Activated CD4-positive, alpha-beta memory T cell treated with anti-CD3 and anti-CD28 coated beads, Interleukin-2, amount 10 ng/mL, durations not matched to agents 7 days and 5 days (primary cell): ENCODE measurements at places on chromosomes 12 and 14.

DNA sequence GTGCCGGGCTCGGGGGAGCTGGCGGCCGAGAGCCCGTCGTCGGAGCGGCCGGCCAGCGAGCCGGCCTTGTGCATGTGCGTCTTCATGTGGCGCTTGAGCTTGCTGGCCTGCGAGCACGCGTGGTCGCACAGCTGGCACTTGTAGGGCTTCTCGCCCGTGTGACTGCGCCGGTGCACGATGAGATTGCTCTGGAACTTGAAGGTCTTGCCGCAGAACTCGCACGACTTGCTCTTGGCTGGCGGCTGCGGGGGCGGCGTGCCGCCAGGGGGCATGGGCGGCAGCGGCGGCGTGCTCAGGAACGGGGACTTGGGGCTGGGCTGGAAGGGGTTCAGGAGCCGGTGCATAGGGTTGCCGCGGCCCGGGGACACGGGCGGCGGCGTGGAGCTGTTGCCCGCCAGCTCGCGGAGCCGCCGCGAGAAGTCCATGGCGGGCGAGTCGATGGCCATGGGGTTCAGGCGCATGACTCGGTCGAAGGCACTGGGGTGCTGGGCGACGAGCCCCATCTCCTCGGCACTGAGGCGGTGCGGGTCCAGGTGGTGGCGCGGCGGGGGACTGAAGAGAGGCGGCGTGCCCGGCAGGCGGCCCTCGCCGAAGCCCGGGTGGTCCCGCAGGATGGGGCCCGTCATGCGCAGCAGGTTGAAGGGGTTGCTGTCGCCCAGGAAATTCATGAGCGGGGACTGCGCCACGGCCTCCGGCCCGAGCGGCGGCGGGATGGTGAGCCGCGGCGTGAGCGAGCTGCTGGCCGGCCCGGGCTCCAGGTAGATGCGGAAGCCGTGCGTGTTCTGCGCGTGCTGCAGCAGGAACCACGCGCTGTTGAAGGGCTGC, 96.5 kb downstream of the BCL11B start:
- H3K36me3 ChIP-seq, result peaks cover 79% of the 10 kb centered on the region
- H3K4me3 ChIP-seq, result no peak overlapping the region
- no peak overlapping the region for H3K27ac ChIP-seq
- peaks cover 23% of the 10 kb centered on the region for H3K4me1 ChIP-seq
- DNase-seq, result peak; percentile 15

- no peaks in the 10 kb centered on the region for H3K4me1 ChIP-seq
- H3K27me3 ChIP-seq, result no peaks in the 10 kb centered on the region
- no peak for DNase-seq
- no peak overlapping the region for H3K27ac ChIP-seq
- peaks cover 17% of the 10 kb centered on the region for H3K36me3 ChIP-seq
Observed at GRCh38 chr12:56411781-56412639, 37.2 kb downstream of the TIMELESS start.

DNA sequence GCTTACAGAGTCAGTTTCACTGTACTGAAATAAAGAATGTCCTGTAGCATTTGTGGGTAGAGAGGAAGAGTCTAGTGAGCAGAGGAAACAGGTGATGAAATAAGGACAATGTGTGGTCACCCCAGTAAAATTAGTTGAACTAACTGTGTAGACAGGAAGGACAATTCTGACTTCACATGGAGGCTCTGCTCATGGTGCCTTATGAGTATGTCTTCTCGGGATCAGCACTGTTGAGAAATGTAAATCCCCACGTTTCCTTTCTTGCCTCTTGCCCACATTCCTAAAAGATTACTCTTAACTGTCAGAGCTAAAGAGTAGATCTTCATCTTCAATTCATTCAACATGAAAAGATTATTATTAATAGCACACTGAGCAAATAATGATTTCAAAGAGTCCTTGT, 113.2 kb upstream of the FLRT2 start:
- H3K27me3 ChIP-seq, result no peaks in the 10 kb centered on the region
- no peak overlapping the region for H3K4me3 ChIP-seq
- no peak overlapping the region for H3K27ac ChIP-seq
- H3K4me1 ChIP-seq, result no peaks in the 10 kb centered on the region
- DNase-seq, result no peak

DNA sequence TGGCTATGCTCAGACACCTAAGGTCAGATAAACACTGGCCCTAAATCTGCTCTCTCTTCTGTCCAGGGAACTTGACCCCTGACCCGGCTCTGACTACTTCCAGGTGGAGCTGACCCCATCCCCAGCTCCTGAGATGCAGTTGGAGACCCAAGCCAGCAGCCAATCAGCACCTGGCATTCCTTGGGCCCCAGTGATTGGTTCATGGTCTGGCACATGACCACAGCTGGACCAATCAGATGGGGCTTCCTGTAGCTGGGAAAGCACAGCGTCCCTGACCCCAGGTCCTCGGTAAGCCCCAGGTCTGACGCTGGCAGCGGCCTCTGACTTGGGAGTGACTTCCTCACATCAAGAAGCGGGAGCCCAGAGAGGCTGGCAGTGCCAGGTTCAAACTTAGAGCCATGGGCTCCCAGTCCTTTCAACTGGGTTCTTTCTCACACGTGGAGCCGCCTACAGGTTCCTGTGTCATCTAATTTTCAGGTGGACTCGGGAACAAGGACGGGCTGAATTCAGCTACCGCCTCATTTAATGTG, 915.4 kb upstream of the TMEM132C start:
- H3K27ac ChIP-seq, result no peak overlapping the region
- no peak overlapping the region for H3K4me3 ChIP-seq
- H3K4me1 ChIP-seq, result no peaks in the 10 kb centered on the region

- DNase-seq, result no peak
- peaks cover 37% of the 10 kb centered on the region for H3K27me3 ChIP-seq
- peaks cover 17% of the 10 kb centered on the region for H3K4me1 ChIP-seq
- no peak overlapping the region for H3K4me3 ChIP-seq
Observed at GRCh38 chr14:64550621-64551333, 1.0 kb downstream of the PPP1R36 start.

GRCh38 chr14:70809225-70810219, at the start of gene MAP3K9:
MAP3K9 (minus strand) TSS chr14:70809513; CDS start chr14:70809171, 342 bp downstream.
- H3K27me3 ChIP-seq, result peaks cover 12% of the 10 kb centered on the region
- H3K4me1 ChIP-seq, result peaks cover 11% of the 10 kb centered on the region
- H3K36me3 ChIP-seq, result peaks cover 8% of the 10 kb centered on the region

GRCh38 chr14:59438195-59438647, 27.0 kb downstream of the GPR135 start:
- no peaks in the 10 kb centered on the region for H3K4me1 ChIP-seq
- no peak overlapping the region for H3K27ac ChIP-seq
- H3K36me3 ChIP-seq, result no peaks in the 10 kb centered on the region
- no peaks in the 10 kb centered on the region for H3K27me3 ChIP-seq
- no peak for DNase-seq
- no peak overlapping the region for H3K4me3 ChIP-seq

DNA sequence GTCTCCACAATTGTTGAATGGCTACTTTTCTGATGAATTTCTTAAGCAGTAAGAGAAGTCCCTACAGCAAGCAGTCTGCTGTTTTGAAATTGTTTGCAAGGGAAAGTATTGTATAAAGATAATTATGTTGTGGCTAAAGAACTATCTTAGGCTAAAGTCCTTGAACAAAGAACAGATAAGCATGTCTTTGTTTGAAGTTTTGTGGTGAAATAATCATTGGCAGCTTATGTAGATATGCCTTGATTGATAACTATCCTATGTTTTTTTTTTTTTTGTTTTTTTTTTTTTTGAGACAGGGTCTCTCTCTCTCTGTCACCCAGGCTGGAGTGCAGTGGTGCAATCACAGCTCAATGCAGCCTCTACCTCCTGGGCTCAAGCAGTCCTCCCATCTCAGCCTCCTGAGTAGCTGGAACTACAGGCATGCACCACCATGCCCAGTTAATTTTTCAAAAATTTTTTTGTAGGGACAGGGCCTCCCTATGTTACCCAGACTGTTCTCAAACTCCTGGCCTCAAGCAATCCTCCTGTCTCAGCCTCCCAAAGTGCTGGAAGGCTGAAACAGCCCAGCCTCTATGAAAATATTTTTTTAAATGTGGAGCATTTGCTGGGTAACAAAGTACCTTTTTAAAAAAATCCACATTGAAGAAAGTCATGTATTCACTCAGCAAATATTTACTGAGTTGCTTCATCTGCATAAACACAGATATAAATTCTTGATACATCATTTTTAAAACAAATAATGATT, 80.8 kb downstream of the LLPH start:
- DNase-seq, result no peak
- no peaks in the 10 kb centered on the region for H3K36me3 ChIP-seq
- H3K27me3 ChIP-seq, result peaks cover 10% of the 10 kb centered on the region
- no peak overlapping the region for H3K4me3 ChIP-seq
- H3K27ac ChIP-seq, result no peak overlapping the region

DNA sequence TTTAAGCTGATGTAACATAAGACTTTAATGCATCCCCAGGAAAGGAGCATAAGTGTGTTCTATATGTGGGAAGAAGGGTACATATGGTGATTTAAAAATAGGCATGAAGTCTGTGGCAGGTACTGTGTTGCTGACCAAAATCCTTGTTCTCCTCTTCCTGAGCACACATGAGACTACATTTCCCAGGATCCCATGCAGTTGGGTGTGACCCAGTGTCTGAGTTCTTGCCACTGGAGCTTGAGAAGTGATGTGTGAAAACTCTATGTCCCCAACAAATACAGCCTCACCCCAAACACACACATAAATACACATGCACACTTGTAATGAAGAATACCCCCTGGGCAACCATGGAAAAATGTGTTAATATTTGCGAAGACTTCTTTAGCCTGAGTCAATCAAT, 8.5 kb upstream of the SMIM10L1 start:
- DNase-seq, result no peak
- H3K36me3 ChIP-seq, result peaks cover 50% of the 10 kb centered on the region
- peaks cover 5% of the 10 kb centered on the region for H3K4me1 ChIP-seq
- no peaks in the 10 kb centered on the region for H3K27me3 ChIP-seq

DNA sequence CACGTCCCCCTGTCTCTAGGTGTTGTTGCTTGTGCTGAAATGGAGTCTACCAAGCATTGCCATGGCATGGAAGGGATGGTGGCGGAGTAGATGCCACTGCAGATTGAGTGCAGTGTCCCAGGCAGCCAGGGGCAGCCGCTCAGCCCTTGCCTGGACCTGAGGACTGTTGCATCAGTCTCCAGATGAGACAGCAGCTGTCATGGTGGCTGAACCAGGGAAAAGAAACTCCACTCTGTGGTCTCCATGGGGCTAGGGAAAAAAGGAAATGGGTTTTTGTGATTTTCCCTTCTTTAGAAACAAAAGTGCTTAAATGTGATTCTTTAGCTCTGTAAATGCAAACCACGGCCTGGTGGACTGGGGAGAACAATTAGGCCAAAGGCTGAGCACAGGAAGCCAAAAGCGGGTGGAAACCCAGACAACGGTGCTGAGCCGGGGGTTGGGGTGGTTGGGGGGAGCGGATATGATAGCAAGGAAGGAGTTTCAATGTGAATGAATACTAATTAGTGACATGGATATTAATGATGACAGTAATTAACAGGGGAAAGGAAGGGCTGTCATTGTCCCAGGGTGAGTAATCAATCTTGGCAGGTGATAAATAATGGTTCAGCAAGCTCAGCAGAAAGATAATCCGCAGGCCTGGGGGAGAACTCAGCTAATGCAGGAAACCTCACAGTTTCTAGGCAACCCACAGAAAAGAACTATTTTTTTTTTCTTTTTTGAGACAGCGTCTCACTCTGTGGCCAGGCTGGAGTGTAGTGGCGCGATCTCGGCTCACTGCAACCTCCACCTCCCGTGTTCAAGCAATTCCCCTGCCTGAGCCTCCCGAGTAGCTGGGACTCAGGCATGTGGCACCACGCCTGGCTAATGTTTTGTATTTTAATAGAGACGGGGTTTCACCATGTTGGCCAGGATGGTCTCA, 442.6 kb downstream of the DPF3 start:
- peak overlapping the region; percentile 6 for H3K4me3 ChIP-seq
- no peaks in the 10 kb centered on the region for H3K27me3 ChIP-seq
- peaks cover 70% of the 10 kb centered on the region for H3K4me1 ChIP-seq
- peak overlapping the region; percentile 91 for H3K27ac ChIP-seq
- peak; percentile 73 for DNase-seq
- H3K36me3 ChIP-seq, result peaks cover 19% of the 10 kb centered on the region

GRCh38 chr12:92973614-92974013, 44.5 kb upstream of the EEA1 start:
- DNase-seq, result no peak
- H3K4me3 ChIP-seq, result no peak overlapping the region
- peaks cover 3% of the 10 kb centered on the region for H3K36me3 ChIP-seq
- no peak overlapping the region for H3K27ac ChIP-seq
- peaks cover 9% of the 10 kb centered on the region for H3K4me1 ChIP-seq

GRCh38 chr14:103104389-103104653, 9.8 kb downstream of the EXOC3L4 start:
- no peak overlapping the region for H3K27ac ChIP-seq
- peaks cover 31% of the 10 kb centered on the region for H3K27me3 ChIP-seq
- DNase-seq, result no peak
- H3K36me3 ChIP-seq, result no peaks in the 10 kb centered on the region
- peaks cover 7% of the 10 kb centered on the region for H3K4me1 ChIP-seq

DNA sequence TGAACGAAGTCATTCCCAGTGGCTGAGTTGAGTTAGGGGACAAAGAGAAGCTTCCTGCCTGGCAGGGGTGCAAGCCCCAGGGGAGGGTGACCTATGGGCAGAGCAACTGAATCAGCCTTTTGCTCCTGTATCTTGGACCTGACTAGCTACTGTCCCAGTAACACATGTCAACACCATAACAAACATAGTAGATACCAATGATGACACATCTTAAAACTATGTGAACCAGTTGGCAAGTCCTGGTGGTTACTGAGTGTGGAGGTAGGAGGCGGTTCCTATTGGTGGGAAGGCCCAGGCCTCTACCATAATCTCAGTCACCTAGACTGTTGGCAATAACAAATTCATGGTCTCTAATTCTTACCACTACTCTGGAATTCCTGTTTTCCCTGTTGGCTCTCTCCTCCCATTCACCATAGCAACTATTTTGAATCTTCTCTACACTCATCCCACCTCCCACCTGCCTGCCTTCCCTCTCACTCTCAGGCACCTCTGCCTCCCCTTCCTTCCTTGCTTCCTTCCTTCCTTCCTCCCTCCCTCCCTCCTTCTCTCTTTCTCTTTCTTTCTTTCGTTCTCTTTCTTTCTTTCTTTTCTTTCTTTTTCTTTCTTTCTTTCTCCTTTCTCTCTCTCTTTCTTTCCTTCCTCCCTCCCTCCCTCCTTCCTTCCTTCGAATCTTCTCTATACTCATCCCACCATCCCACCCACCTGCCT, 8.1 kb upstream of the P2RX7 start:
- peak overlapping the region; percentile 24 for H3K27ac ChIP-seq
- peak; percentile 39 for DNase-seq
- H3K4me3 ChIP-seq, result no peak overlapping the region
- H3K36me3 ChIP-seq, result peaks cover 9% of the 10 kb centered on the region
- H3K27me3 ChIP-seq, result peaks cover 20% of the 10 kb centered on the region

- peaks cover 8% of the 10 kb centered on the region for H3K4me1 ChIP-seq
- H3K27ac ChIP-seq, result peak overlapping the region; percentile 2
- peaks cover 14% of the 10 kb centered on the region for H3K27me3 ChIP-seq
- H3K36me3 ChIP-seq, result peaks cover 18% of the 10 kb centered on the region
Observed at GRCh38 chr14:103361867-103362266, 23.3 kb upstream of the MARK3 start.
